Right ventricle myocardium inferior (tissue), 1 donor: ENCODE measurements at places on chromosomes 6 and 20. TPM values are rescaled to one million over a fixed set of nuclear protein-coding genes. Genes with fewer than 3 reads are reported as not detected.

The PDYN gene
- total RNA-seq: not detected

The SLC22A16 gene
- 0.32 TPM for total RNA-seq

The HS3ST5 gene
- total RNA-seq: not detected

The FGD2 gene
- 7.9 TPM for total RNA-seq

The DEFB124 gene
- not detected for total RNA-seq

The DBNDD2 gene
- total RNA-seq: 364 TPM

The GDAP1L1 gene
- total RNA-seq: 0.38 TPM

The SMOC2 gene
- 16.4 TPM for total RNA-seq

The UST gene
- 4.4 TPM for total RNA-seq

The BPIFB4 gene
- total RNA-seq: not detected

The GTSF1L gene
- total RNA-seq: not detected

The RUNX2 gene
- 0.43 TPM for total RNA-seq

The ADGRB3 gene
- 1.7 TPM for total RNA-seq

The LY6G6F gene
- not detected for total RNA-seq

The CDS2 gene
- 57.2 TPM for total RNA-seq

The HUS1B gene
- total RNA-seq: not detected

The NFATC2 gene
- total RNA-seq: 2.1 TPM

The HSPA1B gene
- 215 TPM for total RNA-seq

The CST2 gene
- total RNA-seq: not detected
